ENCODE measurements at places on chromosomes 11 and 22.
A peak's percentile ranks its signal among the peaks of the same experiment; 100 is the strongest.

DNA sequence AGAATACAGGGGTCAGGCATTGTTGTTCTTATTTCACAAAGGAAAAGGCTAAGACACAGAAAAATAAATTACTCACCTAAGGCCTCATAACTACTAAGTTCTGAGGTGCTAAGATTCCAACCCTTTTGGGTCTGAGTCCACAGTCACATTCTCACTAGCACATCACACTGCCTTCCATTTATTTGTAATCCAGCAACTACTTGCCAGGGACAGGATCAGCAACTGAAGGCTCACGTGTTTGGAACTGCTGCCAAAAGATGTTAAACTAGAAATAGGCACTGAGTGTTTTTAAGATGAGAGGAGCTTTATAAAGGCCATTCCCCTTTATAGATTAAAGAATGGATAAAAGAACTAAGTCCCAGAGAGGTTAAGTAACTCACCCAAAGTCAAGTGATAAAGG lies 58.0 kb downstream of the CADM1 start:
- no peak for DNase-seq

- DNase-seq, result no peak
These were observed 697 bp downstream of the RNF169 start for GRCh38 chr11:74749127-74749964.

- DNase-seq, result peak; percentile 6
These were observed 14.7 kb downstream of the PHF21B start for GRCh38 chr22:44995105-44995514.

- no peak for DNase-seq
These were observed 29.9 kb downstream of the MN1 start for GRCh38 chr22:27771637-27772036.

GRCh38 chr11:14386895-14387480 lies 28.0 kb upstream of the RRAS2 start:
- no peak for DNase-seq

DNA sequence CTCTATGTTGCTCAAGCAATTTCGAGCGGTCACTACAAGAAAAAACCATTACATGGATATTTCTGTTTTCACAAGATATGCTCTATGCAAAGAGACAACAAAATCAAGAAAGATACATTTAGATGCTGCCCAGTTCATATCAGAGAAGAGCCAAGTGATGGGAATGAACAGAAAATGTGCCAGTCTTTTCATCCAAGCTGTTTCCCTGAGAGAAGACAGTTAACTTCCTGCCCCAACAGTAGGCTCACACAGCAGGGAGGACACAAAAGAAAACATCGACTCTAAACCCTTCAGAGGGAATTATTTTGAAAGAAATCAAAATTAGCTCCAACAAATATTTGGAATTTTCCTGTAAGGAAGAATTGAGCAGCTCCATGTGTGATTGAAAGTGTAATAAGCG lies 11.6 kb downstream of the JAML start:
- DNase-seq, result no peak

DNA sequence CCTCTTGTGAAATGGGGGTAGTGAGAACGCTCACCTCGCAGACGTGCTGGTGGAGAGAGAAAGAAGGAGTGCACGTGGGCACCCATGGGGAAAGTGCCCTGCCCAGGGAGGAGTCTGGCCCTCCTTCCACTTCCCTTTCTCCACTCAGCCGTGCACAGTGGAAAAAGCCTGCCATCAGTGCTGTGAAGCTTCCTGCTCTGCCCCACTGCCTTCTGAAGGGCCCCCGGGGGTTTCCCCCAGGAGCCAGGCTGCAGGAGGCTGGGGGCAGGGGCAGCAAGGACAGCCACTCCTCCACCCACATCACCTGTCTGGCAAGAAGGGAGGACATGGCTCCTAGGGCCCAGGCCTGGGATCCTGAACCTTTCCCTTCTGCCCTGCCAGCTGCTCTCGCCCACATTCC lies 7.6 kb downstream of the TP53I11 start:
- peak; percentile 57 for DNase-seq

- no peak for DNase-seq
These were observed 67.1 kb downstream of the NAV2 start for GRCh38 chr11:19779740-19780139.

- peak; percentile 33 for DNase-seq
These were observed 28.3 kb upstream of the TP53I11 start for GRCh38 chr11:44978961-44979331.

GRCh38 chr11:32792111-32792947 lies 2.1 kb downstream of the CCDC73 start:
- DNase-seq, result no peak

DNA sequence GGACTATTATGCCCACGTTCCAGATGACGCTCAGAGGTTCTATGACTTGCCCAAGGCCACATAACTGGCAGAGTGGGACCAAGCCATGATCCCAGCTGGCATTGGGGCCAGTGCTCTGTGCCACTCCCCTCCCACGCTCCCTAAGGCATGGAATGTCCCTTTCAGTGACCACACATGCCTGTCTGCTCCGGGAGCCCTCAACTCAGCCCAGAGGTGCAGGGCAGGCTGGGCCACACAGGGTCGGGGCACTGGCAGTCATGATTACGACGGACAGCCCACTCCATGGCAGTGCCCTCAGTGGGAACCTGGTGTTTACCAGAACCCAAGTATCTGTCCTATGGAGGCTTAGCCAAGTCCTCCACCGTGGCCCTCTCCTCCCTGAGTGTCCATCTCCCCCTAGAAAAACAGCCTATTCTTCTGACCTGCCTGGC lies 10.0 kb downstream of the RHBDD3 start:
- DNase-seq, result no peak

- DNase-seq, result no peak
These were observed 148.9 kb downstream of the BRD1 start for GRCh38 chr22:49678842-49679170.

DNA sequence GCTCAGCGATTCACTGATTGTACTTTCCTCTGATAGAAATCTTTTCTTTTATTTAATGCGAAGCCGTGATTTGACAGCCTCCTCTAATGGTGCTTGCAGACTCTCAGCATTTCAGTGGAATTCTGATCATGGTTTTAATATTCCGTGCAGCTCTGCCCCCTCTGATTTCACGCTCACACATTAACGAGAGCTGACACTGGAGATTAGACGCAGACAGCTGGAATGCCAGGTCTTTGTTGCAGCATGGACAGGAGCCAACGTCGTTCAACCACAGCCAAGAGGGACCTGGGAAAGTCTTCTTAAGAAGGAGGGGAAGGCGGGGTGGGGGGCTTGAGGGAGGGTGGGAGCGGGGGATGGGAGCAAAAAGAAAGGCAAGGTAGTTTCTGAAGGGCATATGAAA lies 186.4 kb downstream of the BLID start:
- DNase-seq, result peak; percentile 20

GRCh38 chr11:71255800-71256479 lies 3.6 kb upstream of the SHANK2 start:
- DNase-seq, result no peak

GRCh38 chr11:120547316-120547715 lies 35.8 kb downstream of the GRIK4 start:
- DNase-seq, result no peak

DNA sequence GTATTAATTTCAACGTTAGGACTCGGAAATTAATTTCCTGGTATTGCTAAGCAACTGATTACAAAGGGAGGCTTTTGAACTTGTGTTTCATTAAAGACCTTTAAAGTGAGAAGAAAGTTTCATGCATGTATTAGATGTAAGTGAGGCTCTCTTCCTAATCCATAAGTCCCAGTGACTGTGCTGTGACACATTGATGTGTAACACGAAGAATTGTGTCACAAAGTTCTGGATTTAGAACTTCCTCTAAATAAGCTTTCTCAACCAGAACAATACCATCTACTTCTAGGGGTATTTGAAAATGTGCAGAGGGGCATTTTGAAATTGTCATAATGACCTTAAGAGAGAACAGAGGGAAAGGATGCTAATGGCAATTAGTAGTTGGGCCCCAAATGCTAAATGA lies 14.4 kb downstream of the DCUN1D5 start:
- DNase-seq, result no peak

DNA sequence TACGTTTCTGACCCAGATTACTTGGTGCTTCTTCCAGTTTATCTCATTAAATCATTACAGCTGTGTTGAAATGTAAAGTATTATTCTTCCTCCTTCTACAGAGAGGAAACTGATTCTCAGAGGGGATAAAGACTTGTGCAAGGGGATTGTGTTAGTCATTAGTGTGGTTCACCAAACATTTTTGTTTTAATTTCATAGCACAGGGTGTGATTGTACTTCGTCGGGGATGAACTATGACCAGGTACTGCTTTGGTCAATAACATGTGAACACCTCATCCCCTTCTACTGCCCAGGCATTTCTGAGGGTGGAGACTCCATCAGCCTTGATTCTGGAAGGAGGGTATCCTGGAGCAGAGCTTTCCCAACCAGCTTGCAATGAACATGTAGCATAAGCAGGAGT lies 120.2 kb upstream of the ALX4 start:
- DNase-seq, result no peak

- no peak for DNase-seq
These were observed 22.2 kb downstream of the OR51V1 start for GRCh38 chr11:5178046-5178837.

DNA sequence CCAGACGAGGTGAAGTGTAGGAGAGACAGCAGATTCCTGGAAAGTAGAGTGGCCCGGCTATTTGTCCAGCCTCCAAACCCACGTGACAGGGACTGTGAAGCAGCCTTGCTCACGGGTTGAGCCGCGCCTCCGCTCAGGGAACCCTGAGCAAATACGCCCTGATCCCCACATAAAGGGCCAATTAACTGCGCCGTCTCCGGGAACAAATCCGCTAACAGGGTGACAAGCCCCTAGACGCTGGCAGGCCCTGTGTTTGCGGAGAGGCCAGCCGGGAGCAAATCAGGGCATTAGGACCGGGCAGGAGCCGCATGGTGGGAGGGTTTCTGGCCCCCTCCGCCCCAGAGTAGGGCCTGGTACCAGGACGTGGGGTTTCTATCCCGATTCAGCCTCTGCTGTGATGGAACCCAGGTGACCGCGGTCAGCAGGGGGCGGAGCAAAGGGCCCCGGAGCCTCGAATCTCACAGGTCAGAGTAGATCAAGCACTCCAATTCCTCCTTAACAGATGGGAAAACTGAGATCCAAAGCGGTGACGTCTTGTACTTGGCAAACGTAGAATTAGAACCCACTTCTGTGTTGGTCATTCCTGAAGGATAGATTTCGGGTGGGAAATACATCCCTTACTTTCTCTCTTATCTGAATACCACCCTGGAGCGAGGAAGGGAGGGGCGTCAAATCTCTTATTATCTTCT lies 2.0 kb upstream of the ROBO3 start:
- no peak for DNase-seq

DNA sequence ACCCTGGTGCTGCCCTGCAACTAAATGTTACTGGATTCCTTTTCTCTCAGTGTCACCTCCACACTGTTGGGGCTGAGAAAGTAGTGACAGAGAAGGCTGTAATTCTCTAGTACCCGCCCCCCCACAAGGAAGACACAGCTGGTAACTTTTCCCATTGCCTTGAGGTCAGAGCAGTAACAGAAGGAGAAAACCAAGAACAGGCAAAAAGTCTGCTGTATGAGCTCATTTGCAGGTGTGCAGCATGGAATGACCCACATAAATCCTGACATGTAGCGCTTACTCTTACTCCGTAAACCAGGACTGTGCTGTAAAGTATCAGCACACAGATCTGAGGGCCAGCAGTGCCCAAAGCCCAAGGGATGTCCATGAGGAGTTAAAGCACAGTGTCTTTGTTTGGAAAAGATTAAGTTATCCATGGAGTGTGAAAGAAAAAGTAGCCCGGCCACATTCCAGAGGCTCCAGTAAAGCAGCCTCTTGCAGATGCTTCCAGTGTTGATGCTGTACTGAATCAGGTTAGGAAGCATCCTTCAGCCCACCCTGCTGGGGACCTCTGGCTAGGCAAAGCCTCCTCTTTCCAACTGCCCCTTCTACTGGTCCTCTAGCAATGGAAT lies 120.7 kb downstream of the PLEKHA7 start:
- peak; percentile 20 for DNase-seq

DNA sequence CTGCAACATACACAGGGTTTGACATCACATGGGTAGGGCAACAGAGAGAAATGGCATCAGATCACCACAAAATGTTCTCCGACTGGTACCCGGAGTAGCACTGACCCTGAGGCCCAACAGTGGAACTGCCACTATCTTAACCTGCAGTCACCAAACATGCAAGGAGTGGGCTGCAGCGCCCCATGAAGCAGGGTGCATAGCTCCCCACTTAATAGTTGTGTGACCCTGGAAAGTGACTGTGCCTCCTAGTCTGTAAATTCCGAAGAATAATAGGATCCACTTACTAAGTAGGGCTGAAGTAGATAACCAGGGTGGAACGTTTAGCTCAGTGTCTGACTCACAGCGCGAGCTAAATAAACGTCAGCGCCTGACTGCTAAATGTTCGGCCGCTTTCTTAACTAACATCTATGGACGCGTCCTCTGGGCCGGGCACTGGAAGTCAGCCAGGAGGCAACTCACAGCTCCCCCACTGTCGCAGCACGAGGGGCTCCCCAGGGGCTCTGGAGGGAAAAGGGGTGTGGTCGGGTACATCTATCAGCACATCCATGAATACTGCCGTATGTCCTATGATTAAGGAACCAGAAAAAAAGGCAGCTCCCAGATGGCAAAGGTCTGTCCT lies 777 bp downstream of the LTO1 start:
- DNase-seq, result no peak

- no peak for DNase-seq
These were observed 44.2 kb upstream of the MYH9 start for GRCh38 chr22:36431977-36432376.

DNA sequence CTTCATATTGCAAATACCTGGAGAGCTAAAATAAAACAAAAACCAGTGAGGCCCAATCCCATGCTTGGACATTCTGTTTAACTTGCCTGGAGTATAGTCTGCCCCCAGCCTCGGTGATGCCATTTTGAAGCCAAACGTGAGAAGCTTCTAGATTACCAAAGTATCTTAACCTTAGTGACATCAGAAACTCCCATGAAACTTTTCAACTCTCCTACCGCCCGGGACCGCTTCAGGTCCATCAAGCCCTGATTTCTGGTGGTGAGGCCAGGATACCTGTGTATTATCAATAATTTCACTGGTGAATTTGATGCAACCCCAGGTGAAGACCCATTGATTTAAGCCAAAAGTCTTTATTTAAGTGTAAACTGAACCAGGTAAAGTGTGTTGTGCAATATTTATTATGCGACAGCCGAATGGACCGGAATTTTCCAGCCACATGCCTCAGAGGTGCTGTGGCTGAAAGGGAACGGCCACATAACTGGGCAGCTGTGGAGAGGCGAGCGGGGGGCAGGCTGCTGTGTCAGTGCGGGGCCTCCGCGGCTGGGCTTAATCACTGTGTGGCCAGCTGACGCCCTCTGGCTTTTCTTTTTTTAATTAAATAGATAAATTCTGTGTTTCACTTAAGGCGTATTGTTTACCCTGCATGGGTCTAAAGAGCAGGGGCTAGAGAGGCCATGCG lies 385.5 kb upstream of the B3GAT1 start:
- no peak for DNase-seq

DNA sequence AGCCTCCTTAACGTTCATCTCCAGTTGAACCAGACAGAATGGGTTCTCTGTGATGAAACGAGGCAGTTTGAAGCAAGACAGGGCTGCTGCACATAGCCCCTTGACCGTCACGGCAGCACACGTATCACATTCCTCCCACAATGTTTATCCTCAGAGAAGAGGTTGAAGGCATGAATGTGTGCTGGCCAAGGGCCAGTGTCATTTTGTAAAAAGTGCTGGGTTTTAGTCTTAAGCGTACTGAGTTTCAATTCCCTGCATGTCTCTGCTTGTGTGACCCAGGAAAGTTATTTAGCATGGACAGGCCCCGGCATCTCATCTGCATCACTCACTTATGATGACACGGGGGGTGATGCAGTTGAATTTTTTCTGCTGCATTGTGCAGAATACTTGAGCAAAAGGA lies 31.6 kb downstream of the TTC12 start:
- no peak for DNase-seq

GRCh38 chr11:85407648-85408047 lies 219.5 kb downstream of the DLG2 start:
- DNase-seq, result peak; percentile 60
